ENCODE measurements at places on chromosomes 1 and 21. TPM values are rescaled to one million over a fixed set of nuclear protein-coding genes. Genes with fewer than 3 reads are reported as not detected.

The MACO1 gene
- 17.7 TPM for total RNA-seq

The KRTAP12-2 gene
- not detected for total RNA-seq

The C1orf185 gene
- total RNA-seq = not detected

DNA sequence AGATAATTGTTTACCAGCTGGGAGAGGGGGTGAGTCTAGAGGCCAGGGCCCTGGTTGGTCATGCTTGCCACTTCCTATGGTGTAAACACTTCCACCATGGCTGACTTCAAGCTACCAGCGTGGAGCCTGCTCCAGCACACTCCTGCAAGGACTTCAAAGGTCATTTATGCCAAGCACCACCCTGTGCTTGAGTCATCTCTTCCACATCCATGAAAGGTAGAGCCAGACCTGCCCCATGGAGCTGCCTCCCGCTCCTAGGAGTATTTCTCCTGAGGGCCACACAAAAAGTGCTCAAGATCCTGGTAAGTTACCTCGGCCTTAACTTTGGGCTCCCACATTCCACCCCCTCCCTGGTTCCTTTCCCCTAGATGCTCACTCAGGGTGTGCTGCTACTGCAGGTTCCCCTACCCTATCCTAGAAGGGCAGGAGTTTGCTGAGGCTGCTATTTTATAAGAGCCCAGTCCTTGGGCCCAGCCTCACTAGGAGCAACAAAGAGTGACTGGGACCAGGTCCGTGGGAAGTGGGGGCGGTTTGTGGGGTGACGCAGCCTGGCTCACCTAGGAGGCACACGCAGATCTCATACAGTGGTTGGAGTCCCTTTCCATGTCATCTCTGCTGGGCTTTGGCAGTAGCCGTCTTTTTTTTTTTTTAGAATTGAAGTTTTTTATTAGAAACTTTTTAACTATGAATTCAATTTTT is 2.4 kb downstream of the RAB7B start:
- no peaks in the 10 kb centered on the region for H3K4me1 ChIP-seq
- no peak for DNase-seq
- no peaks in the 10 kb centered on the region for H3K27me3 ChIP-seq
- no peak overlapping the region for H3K4me3 ChIP-seq
- no peaks in the 10 kb centered on the region for H3K36me3 ChIP-seq

DNA sequence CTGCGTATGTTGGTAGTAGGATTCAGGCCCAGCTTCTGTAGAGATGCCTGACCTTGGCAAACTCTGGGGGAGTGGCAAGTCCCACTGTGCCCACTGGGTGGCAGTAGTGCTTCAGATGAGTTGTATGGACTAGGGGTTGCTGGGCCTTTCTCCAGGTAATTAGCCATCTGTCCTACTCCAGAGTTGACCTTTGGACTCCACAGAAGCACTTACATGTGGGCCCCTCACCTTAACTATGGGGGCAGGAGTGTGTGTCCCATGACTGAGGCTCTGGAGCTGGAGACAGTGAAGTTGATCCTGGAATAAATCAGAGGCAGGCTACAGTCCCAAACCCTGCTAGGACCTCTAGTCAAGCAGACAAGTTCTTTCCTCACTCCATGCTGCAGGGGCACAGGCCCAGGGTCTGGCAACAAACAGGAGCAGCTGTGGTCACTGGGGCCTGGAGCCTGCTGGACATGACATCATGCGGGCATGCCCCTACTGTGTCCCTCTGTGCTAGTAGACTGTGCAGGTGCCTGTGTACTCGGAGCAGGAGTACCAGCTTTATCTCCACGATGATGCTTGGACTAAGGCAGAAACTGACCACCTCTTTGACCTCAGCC is 4.6 kb downstream of the DMAP1 start:
- no peaks in the 10 kb centered on the region for H3K27me3 ChIP-seq
- no peak overlapping the region for H3K27ac ChIP-seq
- no peaks in the 10 kb centered on the region for H3K4me1 ChIP-seq
- DNase-seq = peak; percentile 88
- no peak overlapping the region for H3K4me3 ChIP-seq

DNA sequence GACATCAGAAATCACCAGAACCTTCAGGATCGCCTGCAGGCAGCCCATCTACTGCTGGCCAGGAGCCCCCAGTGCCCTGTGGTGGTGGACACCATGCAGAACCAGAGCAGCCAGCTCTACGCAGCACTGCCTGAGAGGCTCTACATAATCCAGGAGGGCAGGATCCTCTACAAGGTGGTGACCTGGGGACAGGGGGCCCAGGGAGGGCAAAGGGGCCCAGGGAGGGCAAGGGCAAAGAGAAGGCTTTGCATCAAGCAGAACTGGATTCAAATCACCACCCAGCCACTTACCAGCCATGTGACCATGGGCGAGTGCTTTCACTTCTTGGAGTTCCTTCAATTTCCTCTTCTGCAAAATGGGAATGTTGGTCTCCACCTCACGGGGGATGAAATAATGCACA is 12.1 kb downstream of the DIO1 start:
- no peaks in the 10 kb centered on the region for H3K36me3 ChIP-seq
- H3K4me1 ChIP-seq = no peaks in the 10 kb centered on the region
- DNase-seq = no peak
- no peak overlapping the region for H3K4me3 ChIP-seq

DNA sequence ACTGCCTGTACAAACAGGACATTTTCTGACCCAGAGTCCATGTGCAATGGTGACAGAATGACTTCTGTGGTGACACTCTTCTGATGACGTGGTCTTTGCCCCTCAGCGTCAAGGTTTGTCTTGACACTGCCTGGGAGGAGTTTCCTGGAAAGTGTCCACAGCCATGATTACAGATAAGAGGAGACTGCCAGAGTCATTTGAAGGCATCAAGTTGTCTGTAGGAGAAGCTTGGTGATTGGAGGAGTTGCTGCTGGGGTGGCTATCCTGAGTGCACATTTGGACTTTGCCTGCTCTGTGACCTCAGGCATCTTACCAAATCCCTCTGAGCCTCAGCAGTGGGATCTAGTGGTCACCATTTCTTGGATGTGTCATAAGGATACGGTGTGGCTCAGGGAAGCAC is 17.7 kb downstream of the TCHHL1 start:
- H3K36me3 ChIP-seq = no peaks in the 10 kb centered on the region
- no peak overlapping the region for H3K27ac ChIP-seq
- no peaks in the 10 kb centered on the region for H3K4me1 ChIP-seq
- H3K4me3 ChIP-seq = no peak overlapping the region
- DNase-seq = no peak

DNA sequence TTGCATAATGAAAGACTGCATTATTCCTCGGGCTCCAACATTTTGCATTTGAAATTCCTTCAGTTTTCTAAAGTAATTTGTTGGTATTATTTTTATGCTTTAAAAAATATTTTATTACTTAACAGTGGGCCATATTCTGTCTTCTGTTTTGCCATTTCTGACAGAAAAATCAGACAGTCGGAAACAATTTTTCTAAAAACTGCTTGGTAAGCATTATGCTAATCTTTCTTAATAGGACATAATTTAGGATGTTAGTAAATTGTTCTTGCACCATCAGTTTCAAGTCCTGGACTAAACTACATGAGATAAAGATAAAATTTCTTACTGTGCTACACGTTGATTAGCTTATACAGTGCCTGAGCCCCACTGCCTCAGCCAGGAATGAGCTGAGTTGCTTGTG is 11.2 kb downstream of the RGL1 start:
- DNase-seq = no peak
- H3K4me3 ChIP-seq = no peak overlapping the region
- no peaks in the 10 kb centered on the region for H3K27me3 ChIP-seq
- H3K27ac ChIP-seq = no peak overlapping the region
- no peaks in the 10 kb centered on the region for H3K36me3 ChIP-seq
- peaks cover 19% of the 10 kb centered on the region for H3K4me1 ChIP-seq

- peak overlapping the region; percentile 35 for H3K4me3 ChIP-seq
- H3K36me3 ChIP-seq = no peaks in the 10 kb centered on the region
- peaks cover 2% of the 10 kb centered on the region for H3K27me3 ChIP-seq
- peaks cover 33% of the 10 kb centered on the region for H3K4me1 ChIP-seq
- H3K27ac ChIP-seq = peak overlapping the region; percentile 96
- peak; percentile 49 for DNase-seq
Measured at GRCh38 chr1:61053712-61054600, 28.4 kb upstream of the NFIA start.

- DNase-seq = no peak
- no peak overlapping the region for H3K4me3 ChIP-seq
- peaks cover 23% of the 10 kb centered on the region for H3K4me1 ChIP-seq
- no peaks in the 10 kb centered on the region for H3K36me3 ChIP-seq
- no peaks in the 10 kb centered on the region for H3K27me3 ChIP-seq
Measured at GRCh38 chr1:93673163-93673829, 8.3 kb downstream of the BCAR3 start.
